ENCODE measurements at places on chromosomes 2 and 18.

DNA sequence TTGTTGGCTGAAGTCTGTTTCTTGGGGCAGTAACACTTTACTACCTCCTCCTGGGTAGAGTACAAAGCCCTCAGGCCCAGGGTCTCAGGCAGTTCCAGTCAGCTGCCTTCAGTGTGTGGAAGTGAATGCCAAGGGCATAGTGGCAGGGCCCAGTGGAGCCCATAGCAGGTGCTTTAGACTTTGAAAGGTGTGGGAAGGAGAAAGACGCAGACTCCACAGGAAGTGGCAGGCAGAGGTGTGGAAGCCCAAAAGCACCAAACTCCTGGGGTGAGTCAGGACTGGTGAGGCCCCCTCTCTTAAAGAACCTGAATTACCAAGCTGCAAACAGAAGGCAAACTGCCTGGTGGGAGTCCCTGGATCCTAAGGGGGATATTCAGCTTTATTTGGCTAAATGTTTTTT is 45.3 kb downstream of the ADAM23 start:
- no peak for DNase-seq

- no peak for DNase-seq
These were observed 107.0 kb downstream of the NAB1 start for GRCh38 chr2:190755772-190756415.

DNA sequence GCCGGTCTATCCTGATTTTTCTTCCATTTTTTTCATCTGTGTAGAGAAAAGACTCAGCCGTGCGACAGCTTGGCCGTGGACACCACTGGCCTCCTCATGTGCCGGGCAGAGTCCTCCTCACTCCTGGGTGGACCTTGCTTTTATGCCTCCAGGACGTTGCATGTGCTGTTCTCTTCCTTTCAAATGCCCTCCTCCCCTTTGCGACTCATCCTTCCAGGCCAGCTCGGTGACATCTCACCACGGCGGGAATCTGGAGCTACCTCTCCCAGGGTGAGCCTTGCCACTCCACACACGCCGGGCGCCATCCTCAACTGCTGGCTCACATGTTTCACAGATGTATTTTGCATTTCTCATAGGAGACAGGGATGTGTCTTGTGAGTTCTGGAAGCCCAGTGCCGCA is 198.5 kb upstream of the HDAC4 start:
- no peak for DNase-seq

GRCh38 chr2:3956406-3956805 is 253.0 kb downstream of the DCDC2C start:
- DNase-seq = no peak

DNA sequence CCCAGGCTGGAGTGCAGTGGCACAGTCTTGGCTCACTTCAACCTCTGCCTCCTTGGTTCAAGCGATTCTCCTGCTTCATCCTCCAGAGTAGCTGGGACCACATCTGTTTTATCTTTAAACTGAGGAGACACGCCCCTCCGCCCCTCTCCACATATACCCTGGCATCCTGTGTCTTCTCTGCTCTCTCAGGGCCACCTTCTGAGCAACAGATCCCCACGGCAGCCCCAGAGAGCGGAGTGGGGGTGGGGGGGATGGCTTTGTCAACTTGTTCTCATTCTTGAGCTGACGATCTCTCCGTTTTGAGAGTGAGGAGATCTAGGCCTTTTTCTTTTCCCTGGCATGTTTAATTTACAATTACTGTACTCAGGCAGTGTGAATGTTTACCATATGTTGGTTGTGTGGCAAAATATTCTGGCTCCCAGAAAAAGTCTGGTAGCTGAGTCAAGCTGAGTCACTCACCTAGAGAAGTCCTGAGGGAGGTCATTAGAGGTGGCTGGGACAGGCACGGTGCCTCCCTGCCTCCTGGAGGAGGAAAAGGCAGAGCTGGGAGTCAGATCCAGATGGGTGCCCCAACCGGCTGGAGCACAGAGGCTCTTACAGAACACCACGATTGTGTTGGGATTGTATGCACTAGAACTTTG is 19.5 kb upstream of the ID2 start:
- DNase-seq = no peak

DNA sequence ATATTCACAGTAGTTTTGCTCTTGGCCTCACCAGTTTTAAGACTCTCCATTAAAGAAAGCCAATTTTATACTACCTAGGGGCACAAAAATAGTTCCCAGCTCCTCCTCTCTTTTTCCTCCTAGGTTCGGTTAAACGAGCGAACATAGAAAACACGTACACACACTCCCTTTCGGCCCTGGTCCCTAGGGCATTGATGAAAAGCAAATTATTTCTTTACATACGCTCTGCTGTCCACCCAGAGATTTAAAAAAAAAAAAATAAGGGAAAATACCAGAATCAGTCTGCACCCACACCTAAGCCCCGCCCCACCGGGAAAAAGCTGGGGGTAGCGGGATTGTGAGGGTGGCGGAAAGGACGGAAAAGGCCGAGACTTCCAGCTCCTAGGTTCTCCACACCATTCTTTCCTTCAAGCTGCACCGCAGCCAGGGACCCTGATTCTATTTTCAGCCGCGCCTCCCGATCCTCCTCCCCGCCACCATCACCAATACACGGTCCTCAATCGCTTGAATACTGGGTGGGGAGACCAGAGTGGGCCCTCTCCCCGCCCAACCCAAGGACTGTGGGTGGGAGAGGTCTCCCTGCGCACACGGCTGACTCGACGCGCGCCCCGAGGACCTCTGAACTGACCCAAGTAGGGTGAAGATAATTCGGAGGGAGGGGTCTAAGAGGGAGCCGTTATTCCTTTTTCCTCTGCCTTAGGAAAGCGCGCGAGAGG is 769 bp downstream of the ATF2 start:
- peak; percentile 33 for DNase-seq

DNA sequence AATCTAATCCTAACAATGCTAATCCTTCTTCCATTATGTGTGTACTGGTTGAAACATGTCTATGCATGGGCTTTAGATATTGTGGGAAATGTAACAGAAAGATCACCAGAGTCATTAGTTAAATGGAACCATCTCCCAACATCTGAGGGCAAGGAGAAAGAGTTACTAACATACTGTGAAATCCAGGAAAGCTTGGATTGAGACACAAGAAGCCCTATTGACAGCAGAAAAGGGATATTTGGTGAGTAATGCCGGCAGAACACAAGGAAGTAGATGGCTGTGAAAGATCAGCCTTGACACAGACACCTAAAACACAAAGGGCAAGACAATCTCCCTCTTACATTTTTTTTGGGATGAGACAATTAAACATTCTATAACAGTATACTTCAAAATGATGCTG is 28.5 kb upstream of the LAMA1 start:
- DNase-seq = no peak
